ENCODE measurements at places on chromosomes 5 and 9. TPM values are rescaled to one million over a fixed set of nuclear protein-coding genes. Genes with fewer than 3 reads are reported as not detected.

Gene STKLD1
- total RNA-seq = 0.74 TPM

Gene LHX3
- total RNA-seq = 0.13 TPM

Gene IFNE
- 0.44 TPM for total RNA-seq

Gene EIF4E1B
- not detected for total RNA-seq

Gene CANX
- 707 TPM for total RNA-seq
